Smooth muscle cell of the coronary artery (primary cell): ENCODE measurements at places on chromosomes 12 and 14. TPM values are rescaled to one million over a fixed set of nuclear protein-coding genes. Genes with fewer than 3 reads are reported as not detected.

The VPS29 gene
- 17.8 and 52.0 TPM in 2 replicates for total RNA-seq

The PLA2G1B gene
- total RNA-seq = not detected in 2 replicates

The NELL2 gene
- total RNA-seq = not detected in 2 replicates

The TAS2R19 gene
- total RNA-seq = 4.1 and 4.3 TPM in 2 replicates

The CCDC177 gene
- total RNA-seq = under 0.01 TPM in 1 of 2 replicates, not detected in the other

The FAM181A gene
- not detected in 2 replicates for total RNA-seq

The GUCY2C gene
- total RNA-seq = not detected in 2 replicates

The TIGAR gene
- total RNA-seq = 3.4 and 10.9 TPM in 2 replicates

The TPPP2 gene
- total RNA-seq = not detected in 2 replicates

The IQSEC3 gene
- 0.35 TPM in 1 of 2 replicates, not detected in the other for total RNA-seq

The EGLN3 gene
- total RNA-seq = 0.08 and 1.3 TPM in 2 replicates

The KCNH5 gene
- under 0.01 and 0.15 TPM in 2 replicates for total RNA-seq

The KLHL33 gene
- 0.23 TPM in 1 of 2 replicates, not detected in the other for total RNA-seq

The HEBP1 gene
- total RNA-seq = 11.1 and 12.9 TPM in 2 replicates

The ZNF385A gene
- 0.35 and 1.1 TPM in 2 replicates for total RNA-seq

The MUCL1 gene
- total RNA-seq = not detected in 2 replicates

The SYNDIG1L gene
- total RNA-seq = not detected in 2 replicates

The KRT77 gene
- total RNA-seq = not detected in 2 replicates

The GPR162 gene
- total RNA-seq = 1.3 and 4.3 TPM in 2 replicates

The LRP1-AS gene
- total RNA-seq = not detected in 2 replicates

The TAS2R50 gene
- total RNA-seq = 1.3 and 1.8 TPM in 2 replicates

The KRT79 gene
- total RNA-seq = not detected in 2 replicates
